Liver (tissue), 10 donors: ENCODE measurements at places on chromosomes 3 and 15. TPM values are rescaled to one million over a fixed set of nuclear protein-coding genes. Genes with fewer than 3 reads are reported as not detected.

FAM227B gene
- polyA plus RNA-seq, result 1.3 TPM

DUOXA2 gene
- 0.07 TPM for polyA plus RNA-seq

SEMA6D gene
- polyA plus RNA-seq, result 1.0 TPM

AQP9 gene
- 69.9 TPM for polyA plus RNA-seq

PLSCR4 gene
- polyA plus RNA-seq, result 23.8 TPM

PLA2G4D gene
- not detected for polyA plus RNA-seq

ROPN1B gene
- polyA plus RNA-seq, result 0.69 TPM

ADCY5 gene
- 0.74 TPM for polyA plus RNA-seq

ACKR2 gene
- polyA plus RNA-seq, result 7.3 TPM

GOLGA6L4 gene
- polyA plus RNA-seq, result 0.28 TPM

TGM4 gene
- polyA plus RNA-seq, result not detected

CPLX3 gene
- not detected for polyA plus RNA-seq

LRRC57 gene
- 2.7 TPM for polyA plus RNA-seq

AMT gene
- 28.7 TPM for polyA plus RNA-seq

KLHL40 gene
- polyA plus RNA-seq, result not detected

TMEM40 gene
- polyA plus RNA-seq, result not detected

C3orf49 gene
- 0.13 TPM for polyA plus RNA-seq

FHIT gene
- 14.7 TPM for polyA plus RNA-seq

GOLGA6A gene
- 0.06 TPM for polyA plus RNA-seq

UMPS gene
- 21.3 TPM for polyA plus RNA-seq

TMIE gene
- polyA plus RNA-seq, result 0.13 TPM

HACL1 gene
- 36.2 TPM for polyA plus RNA-seq

CP gene
- polyA plus RNA-seq, result 565 TPM

CLRN1 gene
- not detected for polyA plus RNA-seq

COL6A5 gene
- 0.01 TPM for polyA plus RNA-seq
